ENCODE measurements at places on chromosomes 5 and 9.
A peak's percentile ranks its signal among the peaks of the same experiment; 100 is the strongest.

GRCh38 chr5:44888435-44888834 is 79.7 kb downstream of the MRPS30 start:
- DNase-seq, result no peak

GRCh38 chr5:86371061-86371460 is 246.7 kb upstream of the COX7C start:
- no peak for DNase-seq

GRCh38 chr9:116705531-116705930 is 18.4 kb downstream of the TRIM32 start:
- DNase-seq, result no peak

- no peak for DNase-seq
Measured at GRCh38 chr9:94971378-94972131, 245.1 kb downstream of the AOPEP start.

DNA sequence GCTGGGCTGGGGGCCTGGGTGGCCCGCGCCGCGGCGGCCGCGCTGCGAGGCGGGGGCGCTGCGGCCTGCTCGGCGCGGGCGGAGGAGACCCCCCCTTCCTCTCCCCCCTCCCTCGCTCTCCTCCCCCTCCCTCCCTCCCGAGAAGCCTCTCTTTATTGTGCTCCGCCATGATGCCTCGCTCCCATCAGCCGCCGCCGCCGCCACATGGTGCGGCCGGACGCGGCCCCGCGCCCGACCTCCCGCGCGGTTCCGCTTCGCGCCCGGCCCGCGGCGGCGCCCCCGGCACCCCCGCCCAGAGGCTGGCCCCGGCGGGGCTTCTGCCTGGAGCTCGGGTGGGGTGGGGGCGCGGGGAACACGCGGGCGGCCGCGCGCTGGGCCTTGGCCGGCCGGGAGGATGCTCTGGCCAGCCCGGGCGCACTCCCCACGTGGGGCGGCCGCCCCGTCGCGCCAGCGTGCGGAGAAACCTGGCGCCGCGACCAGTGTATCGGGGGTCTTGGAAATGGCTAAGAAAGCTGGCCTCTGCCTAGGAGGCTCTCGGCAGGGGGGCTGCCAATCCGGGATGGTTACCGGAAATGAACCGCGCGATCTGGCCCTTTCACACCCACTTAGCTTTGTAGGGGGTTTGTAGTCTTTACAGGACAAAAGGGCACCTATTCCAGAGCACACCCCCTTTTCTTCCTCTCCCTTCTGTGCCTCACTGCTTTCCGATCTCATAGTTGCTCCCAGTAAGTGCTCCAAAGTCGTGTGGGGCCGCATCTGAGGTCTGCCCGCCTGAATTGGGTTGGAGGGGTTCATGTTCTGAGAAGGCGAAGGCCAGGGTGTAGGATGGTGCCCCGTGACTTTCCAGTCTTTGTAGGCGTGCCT is 1.0 kb downstream of the SET start:
- peak; percentile 74 for DNase-seq

GRCh38 chr9:135728436-135729110 is 26.6 kb downstream of the KCNT1 start:
- DNase-seq, result no peak

GRCh38 chr5:144395704-144396103 is 225.0 kb downstream of the KCTD16 start:
- no peak for DNase-seq

- DNase-seq, result no peak
Measured at GRCh38 chr5:80055491-80056170, 20.5 kb downstream of the THBS4 start.

- DNase-seq, result no peak
Measured at GRCh38 chr9:96379461-96379860, 4.0 kb downstream of the SLC35D2 start.

DNA sequence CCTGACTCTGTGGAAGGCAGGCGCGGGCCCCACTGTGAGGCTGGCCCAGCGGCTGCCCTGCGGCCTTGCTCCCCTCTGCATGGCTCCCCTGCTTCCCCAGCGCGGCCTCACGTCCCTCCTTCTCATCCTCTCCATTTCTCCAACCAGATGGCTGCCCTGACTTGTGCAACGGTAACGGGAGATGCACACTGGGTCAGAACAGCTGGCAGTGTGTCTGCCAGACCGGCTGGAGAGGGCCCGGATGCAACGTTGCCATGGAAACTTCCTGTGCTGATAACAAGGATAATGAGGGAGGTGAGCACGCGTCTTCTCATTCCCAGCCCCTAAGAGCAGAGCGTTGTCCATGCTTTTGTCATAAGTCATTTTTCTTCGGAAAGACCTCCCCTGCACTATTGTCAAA is 129.0 kb upstream of the WWC1 start:
- DNase-seq, result no peak

DNA sequence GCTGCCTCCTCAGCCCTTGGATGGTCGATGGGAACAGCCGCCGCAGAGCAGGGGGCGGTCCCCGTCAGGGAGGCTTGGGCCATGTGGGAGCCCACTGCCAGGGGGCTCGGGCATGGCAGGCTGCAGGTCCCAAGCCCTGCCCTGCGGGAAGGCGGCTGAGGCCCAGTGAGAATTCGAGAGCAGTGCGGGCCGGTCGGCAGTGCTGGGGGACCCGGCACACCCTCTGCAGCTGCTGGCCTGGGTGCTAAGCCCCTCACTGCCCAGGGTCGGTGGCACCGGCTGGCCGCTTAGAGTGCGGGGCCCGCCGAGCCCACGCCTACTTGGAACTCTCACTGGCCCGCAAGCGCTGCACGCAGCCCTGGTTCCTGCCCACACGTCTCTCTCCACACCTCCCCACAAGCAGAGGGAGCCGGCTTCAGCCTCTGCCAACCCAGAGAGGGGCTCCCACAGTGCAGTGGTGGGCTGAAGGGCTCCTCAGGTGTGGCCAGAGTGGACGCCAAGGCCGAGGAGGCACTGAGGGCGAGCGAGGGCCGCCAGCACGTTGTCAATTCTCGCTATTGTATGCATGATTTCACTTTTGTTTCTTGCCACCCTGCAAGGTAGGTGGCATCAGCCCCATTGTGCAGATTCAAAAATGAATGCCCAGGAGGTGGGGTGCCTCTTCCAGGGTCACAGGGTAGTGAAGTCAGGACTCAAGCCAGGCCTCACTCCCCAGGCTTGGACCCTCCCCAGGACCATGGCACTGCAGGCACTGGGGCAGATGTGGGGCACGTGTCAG is 48.6 kb downstream of the COL15A1 start:
- no peak for DNase-seq

DNA sequence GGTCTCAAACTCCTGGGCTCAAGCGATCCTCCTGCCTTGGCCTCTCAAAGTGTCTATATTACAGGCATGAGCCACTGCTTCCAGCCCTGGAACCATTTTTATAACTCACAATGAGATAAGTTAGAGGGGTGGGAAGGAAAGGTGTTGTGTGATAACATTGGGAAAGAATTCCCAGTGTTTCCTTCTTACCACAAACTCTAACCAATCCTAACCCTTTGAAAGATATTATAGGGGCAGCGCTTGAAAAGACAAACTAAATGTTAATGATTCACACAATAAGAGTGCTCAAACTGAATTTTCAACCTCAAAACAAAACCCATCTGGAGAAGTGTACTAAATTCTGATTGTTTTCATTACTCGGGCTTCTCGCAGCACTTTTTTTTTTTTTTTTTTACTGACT is 109.7 kb downstream of the TSSK1B start:
- DNase-seq, result no peak

- DNase-seq, result no peak
Measured at GRCh38 chr9:95509851-95510708, 6.7 kb downstream of the PTCH1 start.

DNA sequence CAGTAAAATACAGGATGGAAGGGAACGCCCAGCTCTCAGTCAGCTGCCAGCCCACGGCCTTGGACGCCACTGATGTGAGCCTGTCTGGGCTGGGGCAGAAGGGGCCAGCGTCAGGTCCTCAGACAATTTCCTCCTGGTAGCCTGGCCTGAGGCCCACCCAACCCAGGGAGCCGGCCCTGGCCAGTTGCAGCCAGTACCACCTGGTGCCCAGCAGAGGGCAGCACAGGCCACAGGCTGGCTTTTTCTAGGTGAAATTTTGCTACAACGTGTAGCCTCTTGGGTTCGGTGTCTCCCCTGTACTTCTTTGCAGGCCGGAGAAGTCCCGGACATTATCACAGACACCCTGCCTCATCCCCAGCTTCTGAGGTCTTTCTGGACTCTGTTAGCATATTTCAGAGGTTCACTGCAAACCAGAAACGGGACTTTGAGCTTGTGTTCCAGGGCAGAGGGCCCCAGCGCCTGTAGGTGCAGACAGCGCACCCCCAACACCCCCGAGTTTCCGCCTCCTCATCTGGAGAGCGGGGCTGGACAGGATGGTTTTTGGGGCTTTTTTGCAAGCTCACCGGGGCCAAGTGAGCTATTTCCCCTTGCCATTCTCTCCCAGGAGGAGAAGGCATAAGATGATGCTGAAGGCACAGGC is 45.9 kb upstream of the KCNMB1 start:
- peak; percentile 45 for DNase-seq

DNA sequence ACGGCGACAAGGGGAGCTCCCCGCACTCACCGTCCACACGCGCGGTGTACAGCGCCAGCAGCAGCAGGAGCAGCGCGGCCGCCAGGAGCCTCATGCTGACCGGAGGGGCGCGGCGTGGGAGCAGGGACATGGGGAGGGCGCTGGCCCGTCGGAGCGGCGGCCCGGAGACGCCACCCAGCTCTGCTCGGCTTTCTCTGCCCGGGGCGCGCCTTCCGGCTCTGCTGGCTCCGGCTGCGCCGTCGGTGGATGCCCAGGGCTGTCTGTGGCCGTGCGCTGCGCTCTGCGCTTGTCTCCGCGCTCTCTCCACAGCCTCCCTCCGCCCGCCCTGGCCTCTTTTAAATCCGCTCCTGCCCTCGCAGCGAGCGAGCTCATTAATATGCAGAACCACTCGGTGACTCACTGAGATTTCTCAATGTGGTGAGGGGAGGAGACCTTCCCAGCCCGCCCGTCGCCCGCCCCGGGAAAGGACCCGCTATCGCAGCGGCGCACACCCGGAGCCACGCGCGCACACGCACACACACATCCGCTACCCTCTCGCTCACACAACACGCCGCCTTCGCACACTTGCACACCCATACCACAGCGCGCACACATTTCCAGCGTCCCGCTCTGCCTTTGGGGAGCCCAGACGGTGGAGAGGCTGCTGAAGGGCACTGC is at the start of gene CXCL14:
Gene CXCL14, minus strand, starts transcription at position 307 of the 657 bp plus-strand sequence. Its CDS starts 213 bp downstream, at position 94.
- DNase-seq, result no peak

GRCh38 chr5:135467051-135467625 is 15.0 kb upstream of the TIFAB start:
- no peak for DNase-seq

GRCh38 chr9:11893331-11893730 is 799.9 kb upstream of the TYRP1 start:
- no peak for DNase-seq

GRCh38 chr9:8916771-8917170 is 1117.2 kb upstream of the DMAC1 start:
- no peak for DNase-seq

GRCh38 chr9:133677126-133678010 is 41.2 kb downstream of the DBH start:
- DNase-seq, result peak; percentile 79

GRCh38 chr5:102857076-102857818 is 102.1 kb downstream of the PAM start:
- DNase-seq, result no peak

GRCh38 chr5:142087920-142088679 is 20.5 kb upstream of the NDFIP1 start:
- DNase-seq, result peak; percentile 68

DNA sequence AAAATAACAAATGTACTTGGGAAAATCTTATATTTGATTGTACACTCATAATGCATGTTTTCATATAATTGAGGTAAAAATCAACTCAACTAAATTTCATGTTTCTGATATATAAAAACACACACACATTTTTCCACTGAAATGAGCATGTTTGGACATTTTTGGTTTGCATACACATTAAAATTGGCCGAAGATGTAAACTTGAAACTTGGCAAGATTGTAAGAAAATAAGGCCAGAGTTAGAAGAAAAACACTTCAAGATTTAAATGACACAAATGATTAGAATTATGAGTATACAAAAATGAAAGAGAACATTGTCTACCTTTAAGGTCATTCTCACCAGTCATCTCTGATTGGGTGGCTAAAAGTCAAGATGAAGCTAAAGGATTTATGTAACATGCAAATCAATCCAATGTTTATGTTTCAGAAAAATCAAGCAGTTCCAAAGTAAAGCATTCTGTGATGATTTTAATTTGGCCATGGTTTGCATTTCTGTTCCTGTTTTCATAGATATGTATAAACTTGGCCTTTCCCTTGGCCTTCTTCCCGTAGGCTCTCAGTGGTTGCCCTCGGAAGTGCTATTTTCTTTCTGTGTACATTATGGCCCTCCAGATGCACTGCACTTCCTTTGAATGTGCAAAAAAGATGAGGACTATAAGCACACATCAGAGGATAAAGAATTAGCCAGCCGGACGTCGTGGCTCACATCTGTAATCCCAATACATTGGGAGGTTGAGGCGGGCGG is 1105.4 kb upstream of the DMAC1 start:
- DNase-seq, result no peak

DNA sequence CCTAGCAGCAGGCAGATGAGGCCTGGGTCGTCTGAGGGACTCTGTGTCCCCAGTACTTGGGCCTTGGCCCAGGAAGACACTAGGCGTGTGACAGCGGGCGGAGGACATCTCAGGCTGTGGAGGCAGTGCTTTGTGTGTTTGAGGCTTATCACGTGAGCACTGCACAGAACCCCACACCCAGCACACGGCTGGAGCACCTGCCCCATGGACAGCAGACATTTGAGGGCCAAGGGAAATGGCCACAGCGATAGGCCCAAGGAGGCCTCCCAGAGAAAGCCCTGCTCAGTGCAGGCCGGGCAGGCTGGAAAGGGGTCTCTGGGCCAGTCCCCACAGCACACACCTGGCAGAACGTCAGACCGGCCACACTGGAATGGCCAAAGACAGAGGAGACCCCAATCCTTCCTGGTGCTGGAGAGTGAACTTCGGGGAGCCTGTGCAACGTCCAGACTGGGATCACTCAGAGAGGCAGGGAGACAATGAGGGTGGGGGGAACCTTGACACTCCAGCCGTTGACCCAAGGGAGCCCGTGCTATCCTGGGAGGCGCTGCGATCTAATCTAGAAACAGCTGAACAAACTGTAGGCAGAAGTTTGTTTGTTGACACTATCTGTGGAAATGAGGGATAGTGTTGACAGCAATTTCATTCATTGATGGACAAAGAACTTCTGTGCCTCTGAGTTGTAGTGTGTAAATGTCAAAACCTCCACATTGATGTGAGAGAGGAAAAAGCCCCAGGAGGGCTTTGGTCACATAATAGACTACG is 19.6 kb upstream of the FLT4 start:
- DNase-seq, result no peak

DNA sequence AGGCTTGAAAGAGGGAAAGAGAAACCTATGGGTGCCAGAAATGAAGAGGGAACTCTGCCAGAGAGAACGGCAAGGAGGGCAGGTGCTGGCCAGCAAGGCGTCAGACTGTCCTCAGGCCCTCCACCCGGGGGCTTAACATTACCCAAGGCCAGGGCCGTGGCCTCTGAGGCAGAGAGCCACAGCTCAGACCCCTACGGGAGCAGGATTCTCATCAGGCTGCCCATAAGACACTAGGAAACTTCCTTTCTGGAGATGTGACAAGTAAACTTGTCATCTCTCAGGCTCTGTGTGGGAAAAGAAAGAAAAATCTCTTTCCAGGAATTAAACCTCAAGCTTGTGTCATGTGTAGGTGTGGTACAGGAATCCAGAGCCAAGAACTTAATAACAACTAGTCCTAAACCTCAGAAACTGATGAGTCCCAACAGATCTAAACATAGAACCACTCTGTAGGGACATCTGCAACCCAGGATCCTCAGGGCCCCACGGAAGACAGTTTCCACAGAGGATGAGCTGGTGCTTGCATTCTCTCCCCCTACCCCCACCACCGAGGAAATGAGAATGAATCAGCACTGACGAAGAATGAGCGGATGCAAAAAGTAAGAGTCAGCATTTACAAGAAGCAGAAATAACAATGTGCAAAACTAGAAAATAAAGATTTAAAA is 74.3 kb downstream of the DCP2 start:
- no peak for DNase-seq

Data from CD4-positive, alpha-beta T cell treated with Interleukin-17A for 1 hour (primary cell).